Temporal lobe (tissue), 4 donors: ENCODE measurements at places on chromosomes 12 and 14. TPM values are rescaled to one million over a fixed set of nuclear protein-coding genes. Genes with fewer than 3 reads are reported as not detected.

The SLC6A12 gene
- total RNA-seq = 11.1 TPM

The AKAP3 gene
- total RNA-seq = 1.5 TPM

The DDN gene
- 11.1 TPM for total RNA-seq

The RTL1 gene
- not detected for total RNA-seq

The KRT71 gene
- total RNA-seq = 0.25 TPM

The VEZT gene
- 172 TPM for total RNA-seq

The IPO4 gene
- 11.3 TPM for total RNA-seq

The ETFBKMT gene
- total RNA-seq = 1.5 TPM

The ZNF268 gene
- 38.8 TPM for total RNA-seq

The AJUBA gene
- total RNA-seq = 2.0 TPM
